Bronchus fibroblast of lung (primary cell): ENCODE measurements at places on chromosomes 2 and 18. TPM values are rescaled to one million over a fixed set of nuclear protein-coding genes. Genes with fewer than 3 reads are reported as not detected.

RAB11FIP5 gene
- total RNA-seq = 22.7 and 23.9 TPM in 2 replicates

ECEL1 gene
- not detected in 2 replicates for total RNA-seq

SRBD1 gene
- total RNA-seq = 12.9 and 13.6 TPM in 2 replicates

CENPA gene
- 23.4 and 25.1 TPM in 2 replicates for total RNA-seq

VWA3B gene
- not detected in 2 replicates for total RNA-seq

IL36A gene
- total RNA-seq = not detected in 2 replicates

MATN3 gene
- total RNA-seq = 2.5 and 3.9 TPM in 2 replicates

PLA2R1 gene
- total RNA-seq = 1.3 and 1.5 TPM in 2 replicates

NEU2 gene
- total RNA-seq = not detected in 2 replicates

FBXO41 gene
- 1.6 and 1.7 TPM in 2 replicates for total RNA-seq

ACVR1C gene
- total RNA-seq = not detected in 2 replicates
